ENCODE measurements at places on chromosomes 1 and 21.

DNA sequence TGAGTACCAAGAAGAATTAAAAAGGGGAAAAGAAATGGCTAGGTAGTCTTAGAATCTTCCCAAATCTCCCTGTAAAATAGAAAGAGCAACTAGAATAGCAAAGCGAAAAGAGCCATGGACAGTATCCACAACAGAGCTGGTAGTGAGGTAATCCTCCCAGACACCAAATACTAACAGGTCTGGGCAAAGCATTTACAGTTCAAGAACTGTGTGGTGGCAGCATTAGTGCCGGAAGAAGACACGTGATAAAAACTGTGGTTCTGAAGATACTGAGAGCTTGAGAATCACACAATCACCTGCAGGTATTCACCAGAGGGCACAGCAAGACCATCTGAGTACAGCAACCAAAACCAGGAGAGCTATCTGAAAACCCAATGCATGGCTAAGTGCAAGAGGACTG is 31.8 kb upstream of the OLIG2 start:
- no peak for DNase-seq

DNA sequence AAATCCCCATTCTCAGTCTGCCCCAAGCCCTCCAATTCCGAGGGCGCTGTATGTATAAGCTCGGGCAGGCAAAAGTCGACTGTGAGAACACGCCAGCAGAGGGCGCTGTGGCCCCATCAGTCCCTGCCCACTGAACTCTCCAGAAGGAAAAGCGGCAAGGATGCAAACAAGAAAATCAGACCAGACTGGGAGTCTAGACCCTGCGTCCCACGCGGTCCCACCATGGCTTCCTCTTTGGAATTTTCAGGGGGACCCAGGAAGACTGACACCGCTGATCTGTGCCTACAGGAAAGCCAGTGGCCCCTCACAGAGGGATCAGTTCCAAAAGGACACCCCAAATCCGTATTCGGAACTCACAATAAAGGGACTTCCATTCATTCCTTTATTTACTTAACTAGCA is 19.5 kb downstream of the TEX35 start:
- peak; percentile 58 for DNase-seq

DNA sequence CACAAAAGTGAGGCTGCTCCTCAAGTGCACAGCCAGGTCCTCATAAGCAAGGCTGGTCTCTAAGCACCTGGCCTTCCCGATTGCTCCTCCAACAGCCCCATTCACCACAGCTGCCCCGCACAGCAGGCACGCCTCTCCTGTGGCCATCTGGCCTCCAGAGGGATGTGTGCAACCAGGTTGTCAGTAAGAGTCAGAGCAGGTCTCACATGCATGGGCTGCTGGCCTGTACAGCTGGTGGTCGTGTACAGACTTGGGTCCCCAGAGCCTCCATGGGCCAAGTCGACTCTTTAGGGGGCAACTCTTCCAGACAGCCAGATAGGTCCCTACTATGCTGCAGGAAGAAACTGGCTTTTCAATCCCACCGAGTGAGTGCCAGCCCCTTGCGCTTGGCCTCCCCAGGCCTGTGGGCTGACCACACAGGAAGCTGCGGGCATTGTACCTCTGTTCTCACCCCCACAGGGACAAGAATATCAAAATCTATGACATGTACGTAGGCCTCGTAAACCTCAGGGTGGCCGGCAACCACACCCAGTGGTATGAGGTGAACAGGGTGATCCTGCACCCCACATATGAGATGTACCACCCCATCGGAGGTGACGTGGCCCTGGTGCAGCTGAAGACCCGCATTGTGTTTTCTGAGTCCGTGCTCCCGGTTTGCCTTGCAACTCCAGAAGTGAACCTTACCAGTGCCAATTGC is 1.4 kb downstream of the PRSS38 start:
- no peak for DNase-seq

- DNase-seq = no peak
These were observed 35.5 kb upstream of the PTPRF start for GRCh38 chr1:43495204-43495603.

DNA sequence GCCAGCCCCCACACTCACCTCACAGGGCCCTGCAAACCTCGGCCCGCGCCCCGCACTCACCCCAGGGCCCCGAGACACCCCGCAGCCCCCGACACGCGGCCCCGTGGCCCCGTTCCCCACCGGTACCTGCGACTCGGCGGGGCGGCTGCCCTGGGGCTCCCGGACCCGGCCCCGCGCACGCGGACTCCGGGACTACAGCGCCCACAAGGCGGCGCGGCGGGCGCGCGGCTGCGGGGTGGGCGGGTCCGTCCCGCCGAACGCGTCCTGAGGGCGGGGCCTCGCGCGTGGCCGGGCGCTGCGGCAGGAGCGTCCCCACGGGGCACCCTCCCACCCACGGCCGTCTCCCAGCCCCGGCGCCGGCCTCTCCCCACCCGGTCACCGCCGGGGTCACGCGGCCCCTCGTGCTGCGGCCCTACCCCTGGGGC is at the start of gene SLC19A1:
Gene SLC19A1 (minus strand): TSS at position 199 of the 425 bp plus-strand sequence. CDS start 4,481 bp downstream, outside the sequence.
- no peak for DNase-seq
